ENCODE measurements at places on chromosomes 4 and X.

GRCh38 chrX:1511829-1512228, 25.2 kb downstream of the P2RY8 start:
- H3K36me3 ChIP-seq: no peaks in the 10 kb centered on the region
- H3K27ac ChIP-seq: no peak overlapping the region
- no peak overlapping the region for H3K4me3 ChIP-seq

- no peaks in the 10 kb centered on the region for H3K27me3 ChIP-seq
- H3K27ac ChIP-seq: peak overlapping the region; percentile 3
These were observed 6.8 kb downstream of the ANXA3 start for GRCh38 chr4:78558410-78558809.

- DNase-seq: peak; percentile 50
- H3K4me1 ChIP-seq: peaks cover 9% of the 10 kb centered on the region
- no peaks in the 10 kb centered on the region for H3K36me3 ChIP-seq
- H3K4me3 ChIP-seq: peak within 1 kb of the TSS; percentile 87
- H3K27ac ChIP-seq: peak within 1 kb of the TSS; percentile 49
These were observed at the start of gene ARMCX2 for GRCh38 chrX:101659601-101660063. Gene ARMCX2, minus strand, starts transcription at chrX:101659850. Its CDS starts 2,262 bp downstream, at chrX:101657588.

- no peaks in the 10 kb centered on the region for H3K27me3 ChIP-seq
- no peaks in the 10 kb centered on the region for H3K4me1 ChIP-seq
- no peaks in the 10 kb centered on the region for H3K36me3 ChIP-seq
- H3K27ac ChIP-seq: no peak overlapping the region
These were observed 33.0 kb downstream of the MTHFD2L start for GRCh38 chr4:74190919-74191397.

DNA sequence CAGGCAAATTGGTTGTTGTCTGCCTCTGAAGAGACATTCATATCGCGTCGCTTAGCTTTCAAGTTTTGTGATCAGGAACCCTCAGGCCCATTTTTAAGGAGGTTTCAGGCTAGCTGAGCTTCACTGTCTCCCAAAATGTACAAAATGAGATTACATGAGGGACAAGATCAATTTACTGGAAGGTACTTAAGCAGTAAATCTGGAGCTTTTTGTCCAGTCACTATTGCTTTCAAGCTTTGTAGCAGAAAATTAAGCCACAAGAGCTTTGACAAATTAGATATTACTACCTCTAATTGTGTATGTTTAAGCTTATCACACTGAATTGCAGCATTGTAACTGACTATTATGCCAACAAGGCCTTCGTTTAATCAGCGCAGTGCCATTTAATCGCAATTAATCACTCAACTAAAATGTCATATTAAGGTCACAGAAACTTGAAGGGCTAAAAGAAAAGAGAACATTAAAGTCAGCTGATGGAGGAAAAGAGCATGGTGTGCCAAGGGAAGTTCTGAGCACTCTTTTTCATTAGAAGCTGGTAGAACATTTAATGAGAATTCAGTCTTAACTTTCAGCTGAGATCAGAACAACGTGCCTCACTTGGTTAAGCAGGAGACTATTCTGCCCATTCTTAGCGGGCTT, 353.0 kb downstream of the FBXO8 start:
- no peak overlapping the region for H3K27ac ChIP-seq
- H3K36me3 ChIP-seq: no peaks in the 10 kb centered on the region
- no peak for DNase-seq
- H3K27me3 ChIP-seq: peaks cover under 1% of the 10 kb centered on the region

DNA sequence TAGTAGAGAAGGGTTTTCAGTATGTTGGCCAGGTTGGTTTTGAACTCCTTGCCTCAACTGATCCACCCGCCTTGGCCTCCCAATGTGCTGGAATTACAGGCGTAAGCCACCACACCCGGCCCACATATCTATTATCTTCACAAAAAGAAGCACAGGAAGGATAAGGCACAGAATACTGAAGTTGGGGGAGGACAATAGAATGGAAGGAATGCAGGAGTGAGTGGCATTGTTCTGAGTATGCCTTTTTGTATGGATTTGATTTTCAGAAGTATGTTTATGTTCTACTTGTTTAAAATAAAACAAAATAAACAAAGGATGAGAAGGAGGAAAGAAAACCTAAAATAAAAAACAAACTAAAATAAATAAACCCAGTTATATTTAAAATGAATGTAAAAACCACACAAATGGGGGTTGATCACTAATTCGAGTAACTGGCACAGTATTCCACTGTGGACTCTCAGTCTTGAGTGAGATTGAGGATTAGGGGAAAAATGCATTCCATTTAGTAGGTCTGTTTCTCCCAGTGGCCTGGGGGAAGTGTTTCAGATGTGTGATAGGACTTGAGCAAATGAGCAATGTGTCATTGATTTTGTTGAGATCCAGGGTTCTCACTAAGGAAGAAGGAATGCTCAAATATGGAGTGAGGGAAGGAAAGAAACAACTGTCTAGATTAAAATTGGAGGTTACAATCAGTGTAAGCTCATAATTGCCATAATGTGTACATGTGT, 109.0 kb upstream of the C1QTNF7 start:
- no peak overlapping the region for H3K4me3 ChIP-seq
- H3K27ac ChIP-seq: no peak overlapping the region
- DNase-seq: peak; percentile 78
- no peaks in the 10 kb centered on the region for H3K36me3 ChIP-seq

- H3K27me3 ChIP-seq: peaks cover 4% of the 10 kb centered on the region
- H3K4me1 ChIP-seq: no peaks in the 10 kb centered on the region
- H3K27ac ChIP-seq: no peak overlapping the region
- DNase-seq: no peak
- no peaks in the 10 kb centered on the region for H3K36me3 ChIP-seq
These were observed 37.5 kb upstream of the TMPRSS11F start for GRCh38 chr4:68167166-68167565.

DNA sequence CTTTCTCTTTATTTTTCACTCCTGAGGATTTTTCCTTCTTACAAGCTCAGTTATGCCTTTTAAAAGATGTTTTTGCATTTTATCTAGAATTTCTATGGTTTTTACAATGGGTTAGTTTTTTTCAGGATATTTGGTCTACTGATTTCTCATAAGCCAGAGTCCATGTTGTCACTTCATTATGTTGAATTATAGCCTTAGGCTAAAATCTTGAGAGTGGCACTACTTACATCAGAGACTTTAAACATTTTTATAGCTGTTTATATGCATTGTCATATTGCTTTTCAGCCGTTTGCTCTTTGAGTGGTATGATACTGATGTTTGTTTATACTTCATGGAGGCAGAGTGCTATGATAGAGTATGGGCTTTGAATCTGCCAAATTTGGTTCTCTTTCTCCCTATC, 36.4 kb downstream of the CXorf58 start:
- no peak for DNase-seq
- no peak overlapping the region for H3K27ac ChIP-seq
- H3K4me1 ChIP-seq: no peaks in the 10 kb centered on the region
- H3K36me3 ChIP-seq: no peaks in the 10 kb centered on the region
- no peak overlapping the region for H3K4me3 ChIP-seq
- H3K27me3 ChIP-seq: peaks cover 5% of the 10 kb centered on the region

GRCh38 chr4:186918466-186918865, 194.8 kb upstream of the FAT1 start:
- H3K4me3 ChIP-seq: no peak overlapping the region
- H3K4me1 ChIP-seq: peaks cover 31% of the 10 kb centered on the region
- peak; percentile 22 for DNase-seq
- H3K27me3 ChIP-seq: no peaks in the 10 kb centered on the region

DNA sequence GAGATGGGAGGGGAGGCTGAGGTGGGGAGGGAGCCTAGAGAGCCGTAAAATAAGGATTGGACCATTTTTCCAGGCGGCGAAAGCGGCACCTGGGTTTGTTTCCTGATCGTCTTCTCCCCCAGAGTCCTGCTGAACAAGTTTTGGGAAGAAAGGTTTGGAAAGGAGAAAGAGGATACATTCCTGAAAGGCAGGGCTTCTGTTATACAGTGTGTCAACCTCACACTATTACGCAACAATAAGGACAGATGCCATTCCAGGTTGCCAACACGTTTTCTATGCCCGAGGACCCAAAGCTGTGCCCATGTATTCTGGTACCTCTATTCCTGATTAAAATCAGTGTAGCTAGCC, 658 bp downstream of the SCOC start:
- H3K4me3 ChIP-seq: no peak overlapping the region
- no peak overlapping the region for H3K27ac ChIP-seq
- H3K27me3 ChIP-seq: no peaks in the 10 kb centered on the region
- peaks cover 54% of the 10 kb centered on the region for H3K4me1 ChIP-seq
- no peaks in the 10 kb centered on the region for H3K36me3 ChIP-seq

DNA sequence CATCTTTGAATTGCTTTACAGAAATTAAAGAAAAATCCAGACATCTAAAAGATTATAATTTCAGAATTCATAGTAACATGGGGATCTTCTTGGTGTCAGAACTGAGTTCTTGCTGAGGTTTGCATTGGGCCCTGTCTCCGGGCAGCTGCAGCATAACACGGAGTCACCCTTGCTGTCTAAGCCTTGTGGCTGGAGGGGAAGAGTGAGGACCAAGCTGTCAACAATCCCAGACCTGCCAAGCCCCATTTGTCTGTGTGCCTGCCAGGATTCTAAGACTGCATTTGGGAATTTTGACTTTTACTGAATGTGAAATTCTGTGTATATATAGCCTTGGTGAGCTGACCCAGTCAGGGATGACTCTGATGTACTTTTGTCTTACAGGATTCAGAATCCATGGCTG, 25.2 kb upstream of the NAP1L5 start:
- H3K27ac ChIP-seq: no peak overlapping the region
- peaks cover 15% of the 10 kb centered on the region for H3K4me1 ChIP-seq
- no peak overlapping the region for H3K4me3 ChIP-seq
- no peak for DNase-seq
- no peaks in the 10 kb centered on the region for H3K27me3 ChIP-seq

DNA sequence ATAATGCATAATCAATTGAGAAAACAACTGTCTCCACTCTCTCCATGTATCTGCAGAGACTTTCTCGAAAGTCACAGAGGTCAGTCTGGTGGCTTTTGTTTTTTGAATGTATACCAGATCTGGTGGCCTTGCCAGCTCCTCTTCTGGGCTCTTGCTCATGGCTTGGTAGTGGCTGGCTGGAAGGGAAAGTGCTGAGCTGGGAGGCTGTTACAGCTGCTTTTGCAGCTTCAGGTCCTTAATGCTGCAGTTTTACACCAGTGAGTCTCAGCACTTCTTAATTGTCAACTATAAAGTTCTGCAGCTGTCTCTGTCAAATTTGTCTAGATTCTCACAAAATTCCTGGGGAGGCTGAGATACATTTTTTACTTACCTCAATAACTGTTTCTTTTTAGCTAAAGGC, 390.0 kb downstream of the GRXCR1 start:
- H3K4me3 ChIP-seq: no peak overlapping the region
- H3K36me3 ChIP-seq: no peaks in the 10 kb centered on the region
- no peak overlapping the region for H3K27ac ChIP-seq
- H3K4me1 ChIP-seq: no peaks in the 10 kb centered on the region
- H3K27me3 ChIP-seq: no peaks in the 10 kb centered on the region
- no peak for DNase-seq

- no peaks in the 10 kb centered on the region for H3K27me3 ChIP-seq
- no peaks in the 10 kb centered on the region for H3K4me1 ChIP-seq
- DNase-seq: no peak
- no peak overlapping the region for H3K4me3 ChIP-seq
- H3K27ac ChIP-seq: no peak overlapping the region
- no peaks in the 10 kb centered on the region for H3K36me3 ChIP-seq
These were observed 68.3 kb upstream of the ATOH1 start for GRCh38 chr4:93760284-93760683.

- H3K27me3 ChIP-seq: no peaks in the 10 kb centered on the region
- no peak overlapping the region for H3K4me3 ChIP-seq
- H3K27ac ChIP-seq: no peak overlapping the region
- DNase-seq: no peak
- H3K36me3 ChIP-seq: no peaks in the 10 kb centered on the region
These were observed 988.3 kb downstream of the PCDH19 start for GRCh38 chrX:99421796-99422195.

- H3K27ac ChIP-seq: no peak overlapping the region
- H3K4me1 ChIP-seq: no peaks in the 10 kb centered on the region
- no peak overlapping the region for H3K4me3 ChIP-seq
- 0 out of 2 replicates have a peak, but pooled peaks cover 5% of the 10 kb centered on the region for H3K36me3 ChIP-seq
- no peak for DNase-seq
- no peaks in the 10 kb centered on the region for H3K27me3 ChIP-seq
These were observed 877.5 kb upstream of the TENM3 start for GRCh38 chr4:181365671-181366070.

GRCh38 chr4:80685214-80685613, 345.3 kb upstream of the BMP3 start:
- no peaks in the 10 kb centered on the region for H3K27me3 ChIP-seq
- H3K36me3 ChIP-seq: peaks cover 7% of the 10 kb centered on the region
- H3K27ac ChIP-seq: no peak overlapping the region

GRCh38 chr4:84166486-84166885, 332.6 kb downstream of the NKX6-1 start:
- H3K4me3 ChIP-seq: no peak overlapping the region
- H3K36me3 ChIP-seq: no peaks in the 10 kb centered on the region
- no peaks in the 10 kb centered on the region for H3K27me3 ChIP-seq
- H3K4me1 ChIP-seq: no peaks in the 10 kb centered on the region
- H3K27ac ChIP-seq: no peak overlapping the region
- DNase-seq: no peak

- no peaks in the 10 kb centered on the region for H3K36me3 ChIP-seq
- H3K27ac ChIP-seq: no peak overlapping the region
- H3K4me1 ChIP-seq: peaks cover 30% of the 10 kb centered on the region
- DNase-seq: peak; percentile 68
- H3K27me3 ChIP-seq: peaks cover 3% of the 10 kb centered on the region
- H3K4me3 ChIP-seq: no peak overlapping the region
These were observed 43.2 kb downstream of the GALNT7 start for GRCh38 chr4:173211838-173212237.

GRCh38 chr4:110609044-110609750, 13.7 kb downstream of the PITX2 start:
- no peaks in the 10 kb centered on the region for H3K36me3 ChIP-seq
- no peak for DNase-seq
- H3K4me1 ChIP-seq: peaks cover 21% of the 10 kb centered on the region
- peak overlapping the region; percentile 55 for H3K4me3 ChIP-seq
- peaks cover 15% of the 10 kb centered on the region for H3K27me3 ChIP-seq

GRCh38 chrX:116399681-116400080, 36.7 kb upstream of the SLC6A14 start:
- H3K4me1 ChIP-seq: no peaks in the 10 kb centered on the region
- H3K27me3 ChIP-seq: no peaks in the 10 kb centered on the region
- no peak for DNase-seq
- H3K27ac ChIP-seq: no peak overlapping the region

DNA sequence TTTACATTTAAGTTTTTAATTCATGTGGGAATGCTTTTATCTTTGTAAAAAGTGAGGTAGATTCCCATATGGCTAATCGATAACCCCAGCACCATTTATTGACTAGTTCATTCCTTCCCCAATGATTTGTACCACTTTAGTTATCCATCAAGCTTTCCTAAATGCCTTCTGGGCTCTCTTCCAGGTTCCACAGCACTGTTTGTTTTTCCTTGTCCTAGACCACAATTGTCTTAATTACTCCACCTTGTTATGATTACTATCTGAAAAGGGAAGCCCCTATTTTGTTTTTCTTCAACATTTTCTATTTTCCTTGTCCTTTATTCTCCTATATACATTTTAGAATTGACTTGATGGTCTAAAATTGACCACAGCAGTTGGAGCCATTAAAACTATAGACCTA, 48.5 kb upstream of the GPRIN3 start:
- H3K4me3 ChIP-seq: no peak overlapping the region
- peaks cover 5% of the 10 kb centered on the region for H3K4me1 ChIP-seq
- no peaks in the 10 kb centered on the region for H3K36me3 ChIP-seq
- H3K27ac ChIP-seq: no peak overlapping the region

- H3K27me3 ChIP-seq: no peaks in the 10 kb centered on the region
- no peak overlapping the region for H3K4me3 ChIP-seq
- no peaks in the 10 kb centered on the region for H3K4me1 ChIP-seq
- no peak overlapping the region for H3K27ac ChIP-seq
- DNase-seq: no peak
These were observed 1240.2 kb downstream of the FAM133A start for GRCh38 chrX:94914235-94914634.

- H3K4me3 ChIP-seq: no peak overlapping the region
- H3K27me3 ChIP-seq: no peaks in the 10 kb centered on the region
- DNase-seq: no peak
- H3K4me1 ChIP-seq: no peaks in the 10 kb centered on the region
- H3K36me3 ChIP-seq: no peaks in the 10 kb centered on the region
These were observed 234.3 kb upstream of the HHIP start for GRCh38 chr4:144411700-144412099.

Measured in HFFc6 (cell line).